Activated CD4-positive, alpha-beta T cell treated with anti-CD3 and anti-CD28 coated beads for 36 hours (primary cell): ENCODE measurements at places on chromosomes 7 and 10. TPM values are rescaled to one million over a fixed set of nuclear protein-coding genes. Genes with fewer than 3 reads are reported as not detected.

GRCh38 chr7:134587750-134588149 lies 38.8 kb downstream of the AKR1B15 start:
- no peak for DNase-seq

DNA sequence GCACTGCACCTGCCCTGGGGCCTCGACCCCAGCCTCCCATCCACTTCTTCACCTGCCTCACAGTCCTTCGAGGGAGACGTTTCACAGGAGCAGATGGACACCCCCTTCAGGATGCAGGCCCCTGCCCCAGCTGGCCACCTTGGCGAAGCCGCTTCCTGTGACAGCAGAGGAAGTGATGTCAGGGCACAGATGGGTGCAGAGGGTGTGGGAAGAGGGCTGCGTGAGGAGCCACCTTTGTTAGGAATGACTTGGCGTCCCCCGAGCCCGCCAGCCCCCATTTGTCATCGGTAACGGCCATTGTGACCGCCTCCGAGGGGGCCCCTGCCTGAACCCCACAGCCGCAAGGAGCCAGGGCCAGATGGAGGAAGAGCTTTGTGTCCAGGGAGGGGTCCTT lies 47.4 kb upstream of the SLC29A3 start:
- no peak for DNase-seq

- peak; percentile 60 for DNase-seq
Observed at GRCh38 chr10:91251430-91252056, 31.1 kb downstream of the PCGF5 start.

- DNase-seq, result peak; percentile 73
Observed at GRCh38 chr10:26437637-26438461, at the start of gene APBB1IP. Gene APBB1IP (plus strand): TSS chr10:26438341. CDS start chr10:26492327, 53,986 bp downstream.

GRCh38 chr7:7820409-7820808 lies 102.0 kb upstream of the RPA3 start:
- no peak for DNase-seq

The NSMCE4A gene
- 56.3 TPM for total RNA-seq

The HOGA1 gene
- total RNA-seq, result not detected

The MYO3A gene
- not detected for total RNA-seq
